Liver (tissue), 10 donors: ENCODE measurements at places on chromosomes 11 and 22.
A peak's percentile ranks its signal among the peaks of the same experiment; 100 is the strongest.

GRCh38 chr11:114426280-114426679, 13.0 kb upstream of the REXO2 start:
- no peaks in the 10 kb centered on the region for H3K27me3 ChIP-seq
- no peak for DNase-seq
- H3K4me1 ChIP-seq: no peaks in the 10 kb centered on the region
- no peak overlapping the region for H3K27ac ChIP-seq
- H3K4me3 ChIP-seq: no peak overlapping the region
- H3K36me3 ChIP-seq: no peaks in the 10 kb centered on the region

DNA sequence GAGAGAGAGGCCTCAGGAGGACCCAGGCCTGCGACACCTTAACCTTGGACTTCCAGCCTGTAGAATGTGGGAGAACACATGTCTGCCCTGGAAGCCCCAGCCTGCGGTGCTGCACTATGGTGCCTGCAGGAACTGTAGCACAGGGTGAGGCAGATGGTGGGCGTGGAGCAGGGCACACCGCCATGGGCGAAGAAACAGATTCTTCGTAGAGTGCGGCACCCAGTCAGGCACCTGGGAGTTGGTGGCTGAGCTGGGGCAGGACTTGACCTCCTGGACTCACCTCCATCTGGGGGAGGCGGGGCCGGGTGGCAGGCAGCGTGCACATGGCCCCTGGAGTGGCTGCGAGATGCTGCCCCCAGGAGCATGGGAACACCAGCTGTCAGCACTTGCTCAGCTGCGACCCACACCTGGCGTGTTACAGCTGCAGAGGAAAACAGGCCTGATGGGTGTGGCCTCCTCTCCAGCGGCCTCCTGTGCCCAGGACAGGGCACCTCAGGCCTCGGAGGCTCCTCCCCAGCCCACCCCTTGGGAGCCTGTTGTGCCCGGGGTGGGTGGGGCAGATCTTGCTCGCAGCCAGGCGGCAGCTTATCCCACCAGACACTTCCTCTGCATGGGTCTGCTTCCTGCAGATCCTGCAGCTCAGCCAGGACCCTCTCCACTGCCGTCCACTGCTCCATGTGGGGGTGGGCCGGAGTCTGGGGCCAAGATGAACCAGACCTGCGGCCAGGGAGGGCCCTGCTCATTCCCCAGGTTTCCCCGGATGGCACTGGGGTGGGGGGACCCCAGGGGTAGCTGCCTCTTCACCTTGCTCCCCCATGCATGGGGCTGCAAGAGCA, 80.4 kb downstream of the MYEOV start:
- no peaks in the 10 kb centered on the region for H3K36me3 ChIP-seq
- DNase-seq: peak; percentile 33
- H3K27ac ChIP-seq: no peak overlapping the region
- no peaks in the 10 kb centered on the region for H3K27me3 ChIP-seq
- no peaks in the 10 kb centered on the region for H3K4me1 ChIP-seq

DNA sequence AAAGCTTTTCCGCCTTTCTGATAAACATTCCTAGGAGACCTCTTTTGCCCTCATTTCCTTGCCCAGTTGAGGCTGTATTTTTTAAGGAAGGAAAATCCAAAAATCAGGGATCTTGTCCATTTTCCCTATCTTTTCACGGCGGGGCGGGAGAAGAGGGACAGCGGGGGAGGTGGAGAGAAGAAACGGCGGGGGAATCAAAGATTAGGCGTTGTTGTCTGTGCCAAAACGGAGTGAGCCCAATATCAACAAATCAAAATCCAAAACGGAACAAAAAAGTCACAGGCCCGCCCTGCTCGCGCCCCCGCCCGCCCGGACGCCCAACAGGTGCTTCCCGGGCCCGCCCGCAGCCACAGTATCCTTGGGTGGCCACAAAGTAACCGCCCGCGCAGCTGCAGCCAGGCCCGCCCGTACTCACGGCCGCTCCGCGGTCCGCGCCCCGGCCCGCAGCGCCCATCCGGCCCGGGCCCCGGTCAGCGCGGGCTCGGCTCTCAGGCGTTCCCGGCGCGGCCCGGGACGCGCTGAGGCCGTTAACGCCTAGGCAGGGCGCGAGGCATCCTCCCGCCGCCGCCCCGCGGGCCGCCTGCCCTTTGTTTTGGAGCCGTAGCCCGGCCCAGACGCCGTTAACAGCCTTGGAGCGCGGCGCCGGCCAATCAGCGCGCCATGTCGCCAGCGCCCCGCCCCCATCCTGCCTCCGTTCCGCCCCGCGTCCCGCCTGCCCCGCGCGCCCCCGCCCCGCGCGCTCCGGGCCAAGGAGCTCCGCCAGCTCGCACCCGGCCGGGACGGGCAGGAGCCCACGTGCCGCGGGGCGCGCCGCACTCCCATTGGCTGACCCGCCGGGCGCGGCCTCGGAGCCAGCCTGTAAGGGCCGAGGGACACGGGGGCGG, at the start of gene YPEL1:
Gene YPEL1 (minus strand): TSS at position 595 of the 884 bp plus-strand sequence. CDS start 25,050 bp downstream, outside the sequence.
- peak within 1 kb of the TSS; percentile 59 for H3K27ac ChIP-seq
- peak; percentile 94 for DNase-seq
- H3K4me3 ChIP-seq: peak within 1 kb of the TSS; percentile 70
- no peaks in the 10 kb centered on the region for H3K36me3 ChIP-seq

GRCh38 chr11:27052668-27053067, 12.1 kb downstream of the BBOX1 start:
- DNase-seq: no peak
- H3K27me3 ChIP-seq: no peaks in the 10 kb centered on the region
- H3K4me3 ChIP-seq: no peak overlapping the region
- H3K4me1 ChIP-seq: peaks cover 8% of the 10 kb centered on the region
- H3K36me3 ChIP-seq: no peaks in the 10 kb centered on the region

DNA sequence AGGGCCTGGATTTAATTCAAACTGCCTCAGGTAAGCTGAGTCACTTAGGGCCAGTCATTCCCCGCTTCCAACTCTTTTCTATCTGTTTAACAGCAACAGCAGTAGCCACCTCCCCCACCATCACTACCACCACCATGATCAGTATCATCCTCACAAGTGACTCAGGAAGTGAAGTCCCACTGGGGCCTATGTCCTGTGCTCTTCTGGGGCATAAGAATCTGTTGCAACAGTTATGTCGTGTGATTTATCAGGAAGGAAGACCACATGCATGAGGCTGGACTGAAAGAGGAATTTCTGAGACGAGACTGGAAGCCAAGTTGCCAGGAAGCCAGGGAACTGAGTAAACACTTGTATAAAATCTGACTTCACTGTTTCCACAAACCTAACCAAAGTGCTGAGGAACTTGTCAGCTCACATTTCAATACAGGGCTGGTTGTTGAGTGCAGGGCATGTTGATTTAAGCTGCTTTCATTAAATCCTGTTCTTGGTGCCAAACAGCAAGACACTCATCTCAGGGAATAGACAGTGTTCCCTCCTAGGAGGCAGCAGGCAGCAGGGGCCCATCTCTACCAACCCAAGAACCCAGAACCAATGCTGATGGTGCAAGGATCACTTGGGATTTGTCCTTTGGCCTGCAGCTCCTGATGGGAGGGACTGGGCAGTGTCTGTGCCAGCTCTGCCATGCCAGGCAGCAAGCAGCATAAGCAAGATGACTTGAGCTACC, 226.7 kb upstream of the NARS2 start:
- H3K4me3 ChIP-seq: no peak overlapping the region
- no peak for DNase-seq
- no peaks in the 10 kb centered on the region for H3K27me3 ChIP-seq
- H3K36me3 ChIP-seq: no peaks in the 10 kb centered on the region

DNA sequence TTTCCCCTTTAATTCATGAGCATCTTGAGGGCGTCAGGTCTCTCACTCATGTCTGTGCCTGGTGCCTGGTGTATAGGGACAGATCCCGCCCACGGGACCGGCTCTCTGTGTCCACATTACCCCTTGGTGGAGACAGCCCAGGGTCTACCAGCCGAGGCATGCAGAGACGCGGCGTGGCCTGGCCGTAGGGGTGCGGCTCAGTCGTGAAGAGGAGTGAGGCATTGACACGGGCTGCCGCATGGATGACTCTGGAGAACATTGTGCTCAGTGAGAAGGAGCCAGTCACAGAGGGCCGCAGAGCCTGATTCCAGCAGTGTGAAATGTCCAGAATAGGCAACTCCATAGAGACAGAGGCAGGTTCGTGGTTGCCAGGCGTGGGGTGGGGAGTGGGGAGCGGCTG, 209.8 kb downstream of the TBC1D22A start:
- H3K27ac ChIP-seq: peak overlapping the region; percentile 73
- no peak for DNase-seq
- H3K4me3 ChIP-seq: no peak overlapping the region

DNA sequence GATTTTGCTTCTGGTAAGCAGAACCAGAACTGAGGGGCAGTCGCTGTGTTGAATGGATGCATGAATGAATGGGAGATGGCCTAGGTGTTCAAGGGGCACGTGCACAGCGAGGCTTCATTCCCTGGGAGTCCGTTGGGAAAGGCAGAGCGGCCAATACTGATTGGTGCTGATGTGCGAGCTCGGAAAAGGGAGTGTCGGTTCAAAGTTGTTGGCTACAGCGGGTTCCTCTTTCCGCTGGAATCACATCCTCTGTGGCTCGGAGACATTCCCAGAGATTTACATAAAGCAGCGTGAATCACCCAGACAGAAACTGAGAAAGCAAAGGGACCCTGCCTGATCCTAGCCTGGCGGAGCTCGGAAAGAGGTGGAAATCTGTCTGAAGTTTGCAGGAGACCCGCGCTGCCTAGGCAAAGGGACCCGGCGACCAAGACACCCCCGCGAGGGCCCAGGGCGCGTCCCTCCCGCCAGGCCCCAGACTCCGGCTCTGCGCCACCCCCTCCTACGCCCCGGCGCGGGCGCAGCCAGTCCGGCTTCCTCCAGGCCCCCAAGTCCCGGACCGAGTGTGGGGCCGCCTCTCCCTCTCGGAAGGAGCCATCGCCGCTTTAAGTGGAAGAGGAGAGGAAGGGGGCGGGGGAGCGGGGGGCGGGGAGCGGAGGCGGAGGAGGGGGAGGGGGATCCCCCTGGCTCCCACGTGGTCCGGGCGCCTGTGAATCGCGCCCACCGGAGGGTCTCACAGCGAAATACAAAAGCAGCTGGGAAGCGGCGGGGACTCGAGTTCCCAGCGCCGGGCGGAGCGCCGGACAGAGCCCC, at the start of gene FJX1:
Gene FJX1 (plus strand): TSS at position 774 of the 810 bp plus-strand sequence. CDS start 177 bp downstream, outside the sequence.
- no peaks in the 10 kb centered on the region for H3K27me3 ChIP-seq
- no peaks in the 10 kb centered on the region for H3K36me3 ChIP-seq
- H3K4me1 ChIP-seq: peaks cover 11% of the 10 kb centered on the region
- peak within 1 kb of the TSS; percentile 38 for H3K27ac ChIP-seq
- peak; percentile 37 for DNase-seq

GRCh38 chr11:100925935-100926334, 203.7 kb downstream of the PGR start:
- H3K4me1 ChIP-seq: no peaks in the 10 kb centered on the region
- H3K4me3 ChIP-seq: no peak overlapping the region
- no peak overlapping the region for H3K27ac ChIP-seq
- H3K36me3 ChIP-seq: no peaks in the 10 kb centered on the region
- DNase-seq: no peak

GRCh38 chr11:125958872-125959400, 13.1 kb downstream of the VSIG10L2 start:
- no peaks in the 10 kb centered on the region for H3K36me3 ChIP-seq
- H3K4me3 ChIP-seq: no peak overlapping the region
- no peaks in the 10 kb centered on the region for H3K27me3 ChIP-seq
- H3K4me1 ChIP-seq: no peaks in the 10 kb centered on the region
- H3K27ac ChIP-seq: no peak overlapping the region

DNA sequence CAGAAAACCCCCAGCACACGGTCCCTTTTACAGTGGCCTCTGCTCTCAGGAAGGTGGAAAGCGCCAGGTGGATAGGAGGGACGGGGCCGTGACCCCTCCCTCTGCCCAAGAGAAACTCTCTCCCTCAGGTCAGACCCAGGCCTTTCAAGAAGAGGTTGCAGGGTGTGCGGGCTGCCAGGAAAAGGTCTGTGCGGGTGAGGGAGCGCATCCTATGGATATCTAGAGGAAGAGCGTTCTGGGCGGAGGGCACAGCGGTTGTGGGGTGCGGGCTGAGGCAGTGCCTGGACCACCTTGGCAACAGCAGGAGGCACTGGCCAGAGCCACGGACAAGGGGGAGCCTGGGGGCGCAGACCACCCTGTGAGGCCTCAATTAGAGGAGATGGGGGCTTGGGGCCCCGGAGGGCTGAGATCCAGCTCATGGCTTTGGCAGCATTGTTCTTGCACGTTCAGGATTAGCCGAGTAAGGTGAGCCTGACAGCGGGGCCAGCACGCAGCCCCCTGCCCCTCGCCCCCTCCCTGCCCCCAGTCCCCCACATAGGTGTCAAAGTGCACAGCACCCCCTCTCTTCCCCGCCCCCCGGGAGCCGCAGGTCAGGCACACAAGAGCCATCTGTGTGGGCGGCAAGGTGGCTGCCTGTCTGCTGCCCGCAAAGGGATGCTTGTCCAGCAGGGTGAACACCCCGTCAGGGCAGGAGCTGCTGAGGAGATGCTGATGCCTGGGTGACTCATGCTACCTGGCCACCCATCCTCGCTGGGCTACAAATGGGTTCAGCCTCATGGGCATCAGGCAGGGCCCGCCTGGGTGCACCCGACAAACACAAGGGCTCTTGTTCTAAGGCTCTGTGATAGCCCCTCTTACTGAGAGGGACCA, 92.8 kb upstream of the KCNQ1OT1 start:
- H3K4me3 ChIP-seq: no peak overlapping the region
- peaks cover 2% of the 10 kb centered on the region for H3K27me3 ChIP-seq
- H3K27ac ChIP-seq: no peak overlapping the region
- no peaks in the 10 kb centered on the region for H3K36me3 ChIP-seq
- peaks cover 4% of the 10 kb centered on the region for H3K4me1 ChIP-seq

DNA sequence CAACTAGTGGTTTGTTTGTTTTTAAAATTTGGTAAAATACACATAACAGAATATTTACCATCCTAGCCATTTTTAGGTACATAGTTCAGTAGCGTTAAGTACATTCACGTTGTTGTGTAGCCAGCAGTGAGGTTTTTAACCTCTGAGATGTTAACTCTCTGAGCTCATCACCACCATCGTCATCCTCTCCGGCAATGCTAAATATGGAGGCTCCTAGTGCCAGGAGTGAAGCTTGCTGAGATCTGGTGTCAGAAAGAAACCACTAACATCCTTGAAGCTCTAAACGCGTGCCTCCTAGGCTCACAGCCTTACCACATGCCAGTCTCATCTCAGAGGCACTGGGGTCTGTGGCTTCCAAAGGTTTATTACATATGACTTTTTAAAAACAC, 330.2 kb upstream of the B3GAT1 start:
- DNase-seq: no peak
- no peak overlapping the region for H3K27ac ChIP-seq
- H3K4me3 ChIP-seq: no peak overlapping the region
- no peaks in the 10 kb centered on the region for H3K36me3 ChIP-seq

GRCh38 chr11:3671334-3672254, at the start of gene CHRNA10:
Gene CHRNA10, minus strand, starts transcription at chr11:3671384. Its CDS starts 72 bp downstream, at chr11:3671312.
- H3K4me1 ChIP-seq: no peaks in the 10 kb centered on the region
- DNase-seq: no peak
- no peaks in the 10 kb centered on the region for H3K27me3 ChIP-seq
- no peak within 1 kb of the TSS for H3K27ac ChIP-seq
- no peak within 1 kb of the TSS for H3K4me3 ChIP-seq
- peaks cover 37% of the 10 kb centered on the region for H3K36me3 ChIP-seq

DNA sequence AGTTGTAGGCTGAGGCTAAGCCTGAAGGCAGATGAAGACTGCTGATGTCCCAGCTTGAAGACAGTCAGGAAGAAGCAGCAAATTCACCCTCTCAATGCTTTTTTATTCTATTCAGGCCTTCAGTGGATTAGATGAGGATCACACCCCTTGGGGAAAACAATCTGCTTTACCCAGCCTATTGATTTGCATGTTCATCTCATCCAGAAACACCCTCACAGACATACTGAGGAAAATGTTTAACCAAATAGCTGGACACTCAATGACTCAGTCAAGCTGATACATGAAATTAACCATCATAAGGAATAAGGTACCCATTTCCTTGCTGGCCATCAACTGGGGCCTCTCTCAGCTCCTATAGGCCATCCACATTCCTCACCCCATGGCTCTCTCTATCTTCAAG, 549.9 kb upstream of the CCDC90B start:
- peaks cover 35% of the 10 kb centered on the region for H3K4me1 ChIP-seq
- no peak overlapping the region for H3K4me3 ChIP-seq
- DNase-seq: no peak
- H3K27me3 ChIP-seq: no peaks in the 10 kb centered on the region
- H3K27ac ChIP-seq: no peak overlapping the region
